ENCODE measurements at places on chromosomes 7 and 10. TPM values are rescaled to one million over a fixed set of nuclear protein-coding genes. Genes with fewer than 3 reads are reported as not detected.

The FRA10AC1 gene
- total RNA-seq = 19.1 TPM

The CPA1 gene
- total RNA-seq = 2.9 TPM

The DNAJC9 gene
- total RNA-seq = 22.0 TPM

The NACAD gene
- total RNA-seq = 5.1 TPM

The DCLRE1C gene
- 7.4 TPM for total RNA-seq

The HTRA1 gene
- 102 TPM for total RNA-seq

The CNNM1 gene
- 0.92 TPM for total RNA-seq

The EEPD1 gene
- 16.5 TPM for total RNA-seq

The LRRN3 gene
- 2.5 TPM for total RNA-seq

The LLCFC1 gene
- total RNA-seq = not detected

The C10orf143 gene
- total RNA-seq = 0.82 TPM

The DLX5 gene
- 0.62 TPM for total RNA-seq

The SPDYE9 gene
- not detected for total RNA-seq

The SORBS1 gene
- total RNA-seq = 74.8 TPM

The HOGA1 gene
- total RNA-seq = 7.3 TPM

The MEOX2 gene
- total RNA-seq = 53.2 TPM

The HOXA3 gene
- total RNA-seq = 2.4 TPM

The ICA1 gene
- total RNA-seq = 4.6 TPM

The CHAT gene
- total RNA-seq = not detected

The HABP2 gene
- total RNA-seq = not detected

The EPHB4 gene
- 49.1 TPM for total RNA-seq

The KIAA1549 gene
- 5.8 TPM for total RNA-seq

The SPOCK2 gene
- 8.3 TPM for total RNA-seq

The SPDYE5 gene
- not detected for total RNA-seq

The MNX1 gene
- not detected for total RNA-seq

The REPIN1 gene
- 76.1 TPM for total RNA-seq

The EPHA1 gene
- 12.5 TPM for total RNA-seq

The FGFR2 gene
- total RNA-seq = 50.6 TPM

The SCART1 gene
- total RNA-seq = 3.1 TPM

The CALML3 gene
- total RNA-seq = 9.4 TPM

The DLX6 gene
- not detected for total RNA-seq

The C10orf53 gene
- total RNA-seq = not detected

The TMEM196 gene
- total RNA-seq = not detected

The CYP2C19 gene
- total RNA-seq = 2.1 TPM

The TDRD1 gene
- 1.6 TPM for total RNA-seq

The MALRD1 gene
- total RNA-seq = 6.4 TPM

The OR2A14 gene
- total RNA-seq = not detected

The MCM7 gene
- 53.0 TPM for total RNA-seq

The CPN1 gene
- not detected for total RNA-seq

The LAMB1 gene
- total RNA-seq = 335 TPM

The NOS3 gene
- 7.0 TPM for total RNA-seq

Data from tongue (tissue), 3 donors.